ENCODE measurements at places on chromosomes 3 and 15. TPM values are rescaled to one million over a fixed set of nuclear protein-coding genes. Genes with fewer than 3 reads are reported as not detected.

The PSTPIP1 gene
- 1.2 TPM for total RNA-seq

The GADL1 gene
- not detected for total RNA-seq

The B3GALNT1 gene
- total RNA-seq: 3.0 TPM

The TERC gene
- total RNA-seq: 2.9 TPM

The DUOX1 gene
- 16.9 TPM for total RNA-seq

The HYKK gene
- total RNA-seq: 1.2 TPM

The STAB1 gene
- not detected for total RNA-seq

The LRRC31 gene
- not detected for total RNA-seq

The CFAP100 gene
- total RNA-seq: not detected

The OCA2 gene
- total RNA-seq: not detected

The ATP13A5 gene
- total RNA-seq: not detected

The NCKIPSD gene
- 23.8 TPM for total RNA-seq

The TRAT1 gene
- total RNA-seq: not detected

The NMNAT3 gene
- 1.9 TPM for total RNA-seq

The MESP2 gene
- total RNA-seq: not detected

The SLC51A gene
- not detected for total RNA-seq

The LDHAL6B gene
- not detected for total RNA-seq

The PEX5L gene
- 0.47 TPM for total RNA-seq

The COL8A1 gene
- 112 TPM for total RNA-seq

The GRK7 gene
- not detected for total RNA-seq

The THRB gene
- 4.2 TPM for total RNA-seq

The CNTN3 gene
- 3.5 TPM for total RNA-seq

The HMG20A gene
- total RNA-seq: 40.1 TPM

The SRGAP3 gene
- total RNA-seq: 19.8 TPM

The LOXL1 gene
- 4.7 TPM for total RNA-seq

The MORC1 gene
- total RNA-seq: not detected

The TICRR gene
- total RNA-seq: 8.5 TPM

The SLCO2A1 gene
- 0.59 TPM for total RNA-seq

The C3orf20 gene
- total RNA-seq: not detected

The RBM6 gene
- 58.0 TPM for total RNA-seq

The GP9 gene
- not detected for total RNA-seq

The VEPH1 gene
- 2.4 TPM for total RNA-seq

The SLC9C1 gene
- not detected for total RNA-seq

The LRTM1 gene
- total RNA-seq: not detected

The CSPG4 gene
- total RNA-seq: 0.05 TPM

The ASB14 gene
- total RNA-seq: not detected

The CCNB2 gene
- total RNA-seq: 25.7 TPM

The NR2E3 gene
- 0.56 TPM for total RNA-seq

The ACTR8 gene
- 37.1 TPM for total RNA-seq

The TTLL13 gene
- total RNA-seq: not detected

The BTLA gene
- total RNA-seq: not detected

The SH2D7 gene
- total RNA-seq: not detected

The FAM3D gene
- not detected for total RNA-seq

Data from MCF 10A (cell line).